Stomach (tissue), 19 donors: ENCODE measurements at places on chromosomes 5 and 9.

GRCh38 chr5:122434205-122434970, 122.4 kb downstream of the SNCAIP start:
- DNase-seq = no peak

GRCh38 chr9:15308511-15308910, 1.5 kb upstream of the TTC39B start:
- no peak for DNase-seq

- DNase-seq = no peak
Measured at GRCh38 chr5:131994090-131994489, 17.4 kb downstream of the ACSL6 start.

DNA sequence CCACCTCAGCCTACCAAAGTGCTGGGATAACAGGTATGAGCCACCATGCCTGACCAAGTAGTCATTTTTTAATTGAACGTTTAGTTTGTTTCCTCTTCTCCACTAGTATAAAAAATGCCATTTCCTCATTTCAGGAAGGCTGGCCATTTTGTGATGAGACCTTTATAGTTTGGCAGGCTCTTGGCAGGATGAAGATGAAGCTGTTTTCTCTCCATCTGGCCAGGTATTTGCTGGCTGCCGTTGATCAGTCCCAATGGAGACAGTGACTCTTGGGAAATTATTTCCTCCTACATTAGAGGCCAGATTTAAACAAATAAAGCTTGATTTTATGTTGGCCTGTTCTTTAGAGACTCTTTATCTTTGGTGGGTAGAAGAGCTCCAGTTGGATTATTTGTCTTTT, 199.0 kb downstream of the ARHGAP26 start:
- no peak for DNase-seq

- DNase-seq = no peak
Measured at GRCh38 chr5:90170261-90170660, 239.3 kb downstream of the CETN3 start.

GRCh38 chr5:79124607-79125006, 13.0 kb downstream of the BHMT start:
- no peak for DNase-seq

DNA sequence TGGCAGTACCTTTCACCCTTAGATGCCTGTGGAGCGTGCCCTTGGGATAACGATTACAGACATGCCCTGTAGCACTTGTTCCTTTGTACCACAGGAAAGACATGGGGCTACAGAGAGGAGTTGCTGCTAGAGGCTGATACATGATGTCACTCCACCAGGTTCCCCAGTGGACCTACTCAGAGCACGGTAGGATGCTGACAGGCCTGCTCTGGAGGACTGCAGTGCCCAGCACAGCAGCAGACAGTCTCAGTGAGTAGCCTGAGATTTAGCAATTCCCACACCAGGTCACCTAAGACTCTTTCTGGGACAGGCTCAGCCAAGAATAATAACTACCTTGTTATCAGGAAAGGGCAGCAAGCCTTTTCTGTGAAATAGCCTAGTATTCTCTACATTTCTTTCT, 28.8 kb downstream of the PDE4D start:
- no peak for DNase-seq

DNA sequence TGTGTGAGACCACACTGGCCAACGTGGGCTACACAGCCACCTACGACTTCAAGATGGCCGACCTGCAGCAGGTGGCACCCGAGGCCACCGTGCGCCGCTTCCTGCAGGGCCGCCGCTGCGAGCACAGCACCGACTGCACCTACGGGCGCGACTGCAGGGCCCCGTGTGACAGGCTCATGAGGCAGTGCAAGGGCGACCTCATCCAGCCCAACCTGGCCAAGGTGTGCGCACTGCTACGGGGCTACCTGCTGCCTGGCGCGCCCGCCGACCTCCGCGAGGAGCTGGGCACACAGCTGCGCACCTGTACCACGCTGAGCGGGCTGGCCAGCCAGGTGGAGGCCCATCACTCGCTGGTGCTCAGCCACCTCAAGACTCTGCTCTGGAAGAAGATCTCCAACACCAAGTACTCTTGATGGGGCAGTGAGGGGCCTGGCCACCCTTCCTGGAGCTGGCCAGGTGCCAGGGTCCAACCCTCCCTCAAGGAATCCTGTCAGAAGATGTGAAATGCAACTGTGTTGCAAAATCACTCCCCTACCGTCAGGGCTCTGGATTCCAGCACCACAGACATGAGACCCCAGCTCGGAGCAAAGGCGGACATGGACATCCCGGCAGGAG, 11.1 kb downstream of the DIPK1B start:
- no peak for DNase-seq

GRCh38 chr9:37967014-37967760, 63.3 kb upstream of the SLC25A51 start:
- no peak for DNase-seq

GRCh38 chr5:66122379-66123034, 21.6 kb upstream of the SREK1 start:
- no peak for DNase-seq

- no peak for DNase-seq
Measured at GRCh38 chr5:109862301-109862700, 172.6 kb downstream of the MAN2A1 start.

DNA sequence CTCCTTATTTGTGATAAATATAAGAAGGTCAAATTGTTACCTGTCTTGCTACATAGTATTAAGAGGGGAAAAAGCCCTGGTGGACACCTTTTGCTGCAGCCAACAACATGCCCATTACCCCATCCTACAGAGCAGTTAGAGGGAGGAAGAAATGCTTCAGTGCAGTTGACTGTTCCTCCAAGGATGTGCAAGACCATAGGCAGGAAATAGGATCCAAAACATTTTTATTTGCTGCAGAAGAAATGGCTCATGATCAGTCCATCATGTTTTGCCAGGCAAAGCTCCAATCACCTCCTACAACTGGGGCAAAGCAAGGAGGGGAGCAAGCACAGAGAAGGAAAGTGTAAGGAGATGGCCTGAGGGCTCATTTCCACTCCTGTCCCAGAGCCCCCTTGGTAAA, 399.1 kb upstream of the PIK3R1 start:
- no peak for DNase-seq

DNA sequence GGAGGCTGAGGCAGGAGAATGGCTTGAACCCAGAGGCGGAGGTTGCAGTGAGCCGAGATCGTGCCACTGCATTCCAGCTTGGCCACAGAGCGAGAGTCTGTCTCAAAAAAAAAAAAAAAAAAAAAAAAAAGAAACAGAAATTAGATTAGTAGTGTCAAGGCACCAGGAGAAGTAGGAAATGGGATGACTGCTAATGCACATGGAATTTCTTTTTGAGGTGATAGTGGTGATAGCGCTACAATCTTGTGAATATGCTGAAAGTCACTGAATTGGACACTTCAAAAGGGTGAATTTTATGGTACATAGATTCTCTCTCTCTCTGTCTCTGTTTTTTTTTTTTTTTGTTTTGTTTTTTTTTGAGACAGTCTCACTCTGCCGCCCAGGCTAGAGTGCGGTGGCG, 42.1 kb upstream of the SUB1 start:
- no peak for DNase-seq
